ENCODE measurements at places on chromosomes 3 and 15.
A peak's percentile ranks its signal among the peaks of the same experiment; 100 is the strongest.

GRCh38 chr3:48891606-48892005, 7.1 kb downstream of the SLC25A20 start:
- no peak for DNase-seq

GRCh38 chr15:45338417-45338816, 39.9 kb downstream of the GATM start:
- DNase-seq, result peak; percentile 3

GRCh38 chr3:71955240-71956068, 170.5 kb upstream of the PROK2 start:
- no peak for DNase-seq

DNA sequence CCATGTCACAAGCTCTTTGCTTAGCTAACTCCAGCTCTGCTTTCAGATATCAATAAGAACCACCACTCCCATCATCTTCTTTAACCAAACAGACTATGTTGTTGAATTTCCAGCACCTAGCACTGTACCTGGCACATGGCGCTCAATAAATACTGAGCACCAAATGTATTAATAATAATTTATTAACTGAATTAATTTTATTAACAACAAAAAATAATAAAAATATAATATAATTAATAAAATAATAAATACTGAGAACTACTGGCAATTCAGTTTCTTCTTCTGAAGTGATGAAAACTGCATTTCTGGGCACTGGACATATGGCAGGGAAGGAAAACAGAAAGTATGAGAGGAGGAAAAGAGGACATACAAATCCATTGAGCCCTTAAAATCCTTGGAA, 263.9 kb downstream of the ZMAT3 start:
- no peak for DNase-seq

DNA sequence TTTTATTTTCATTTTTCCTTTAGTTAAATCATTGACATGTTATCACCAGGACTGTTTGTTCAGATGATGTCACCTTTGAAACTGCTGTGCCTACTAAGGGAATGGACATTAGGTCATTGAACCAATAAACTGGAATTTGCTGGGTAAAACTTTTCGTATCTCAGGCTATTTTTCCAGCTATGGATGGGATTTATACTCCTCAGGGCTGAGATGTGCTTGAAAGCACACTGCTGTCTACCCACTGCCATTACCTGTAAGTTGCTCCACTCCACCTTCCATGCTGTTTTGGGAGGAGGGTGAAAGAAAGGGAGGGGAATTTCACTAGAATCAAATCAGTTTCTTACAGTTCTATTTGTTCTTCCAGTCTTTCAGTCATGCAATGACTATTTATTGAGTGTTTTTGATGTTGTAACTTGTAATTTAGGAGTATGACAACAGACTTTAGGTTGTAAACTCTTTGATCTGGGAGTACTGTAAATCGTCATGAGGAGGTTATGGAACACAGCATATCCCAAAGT, 11.3 kb downstream of the EHD4 start:
- DNase-seq, result no peak

GRCh38 chr3:20683910-20684309, 497.9 kb upstream of the SGO1 start:
- DNase-seq, result no peak

- DNase-seq, result no peak
Measured at GRCh38 chr3:63477494-63478129, 174.9 kb upstream of the SNTN start.

DNA sequence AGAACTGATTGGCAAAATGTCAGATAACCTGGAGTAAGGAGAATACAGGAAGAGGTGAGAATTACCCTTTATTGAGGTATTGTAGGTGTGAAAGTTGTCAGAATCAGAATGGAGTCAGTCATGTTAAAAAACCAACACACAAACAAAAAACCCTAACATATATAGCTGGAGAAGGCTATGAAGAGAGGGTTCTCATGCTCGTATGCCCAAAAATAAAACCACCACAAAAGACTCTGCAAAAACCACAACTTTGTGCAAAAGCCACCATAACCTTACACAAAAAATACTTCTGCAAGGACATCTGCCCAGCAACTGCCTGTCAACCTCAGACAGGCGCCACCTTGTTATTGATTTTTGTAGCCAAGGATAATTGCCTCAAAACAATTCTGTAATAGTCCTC, 136.0 kb downstream of the CD47 start:
- DNase-seq, result no peak

GRCh38 chr3:125107861-125108567, 52.2 kb upstream of the HEG1 start:
- no peak for DNase-seq

DNA sequence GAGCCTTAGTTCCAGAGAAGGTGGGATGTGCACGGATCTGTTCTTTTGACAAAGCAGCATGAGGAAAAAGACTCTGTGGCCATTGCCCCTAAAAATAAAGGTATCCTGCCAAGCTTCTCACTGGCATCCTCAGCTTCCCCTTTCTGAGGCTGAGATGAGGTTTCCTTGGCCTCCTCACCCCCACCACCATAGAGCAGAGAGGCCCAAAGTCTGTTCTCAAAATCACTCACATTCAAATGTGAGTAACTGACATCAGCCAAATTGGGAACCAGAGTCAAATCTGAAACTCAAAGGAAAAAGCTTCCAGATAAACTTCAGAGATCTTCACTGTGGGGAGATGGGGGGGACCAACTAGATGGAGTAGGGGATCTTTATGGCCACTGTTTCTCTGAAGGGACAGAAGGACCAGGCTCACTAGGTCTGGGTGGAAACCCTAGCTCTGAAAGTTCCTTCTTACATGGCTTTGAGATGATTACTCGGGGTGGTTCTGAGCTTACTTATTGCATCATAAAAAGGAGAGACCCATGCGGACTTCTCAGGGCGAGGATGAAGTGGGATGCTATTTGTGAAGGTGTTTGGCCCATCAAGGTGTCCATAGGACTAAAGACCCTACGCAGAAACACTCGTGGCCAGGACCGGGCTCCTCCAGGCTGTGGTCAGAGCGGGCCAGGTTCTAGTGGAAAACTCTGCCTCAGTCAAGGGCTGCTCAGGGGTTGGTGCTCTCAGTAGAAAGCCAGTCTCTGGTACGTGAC, 61.5 kb upstream of the MEF2A start:
- no peak for DNase-seq

GRCh38 chr15:35549567-35549966, 3.6 kb upstream of the DPH6 start:
- no peak for DNase-seq

GRCh38 chr3:129845956-129846355, 47.6 kb downstream of the TMCC1 start:
- DNase-seq, result no peak

GRCh38 chr15:40106203-40107161, 2.2 kb downstream of the BMF start:
- no peak for DNase-seq

GRCh38 chr3:189165092-189165612, 6.6 kb upstream of the TPRG1 start:
- DNase-seq, result no peak

GRCh38 chr3:37163262-37164015, 10.9 kb downstream of the LRRFIP2 start:
- no peak for DNase-seq

DNA sequence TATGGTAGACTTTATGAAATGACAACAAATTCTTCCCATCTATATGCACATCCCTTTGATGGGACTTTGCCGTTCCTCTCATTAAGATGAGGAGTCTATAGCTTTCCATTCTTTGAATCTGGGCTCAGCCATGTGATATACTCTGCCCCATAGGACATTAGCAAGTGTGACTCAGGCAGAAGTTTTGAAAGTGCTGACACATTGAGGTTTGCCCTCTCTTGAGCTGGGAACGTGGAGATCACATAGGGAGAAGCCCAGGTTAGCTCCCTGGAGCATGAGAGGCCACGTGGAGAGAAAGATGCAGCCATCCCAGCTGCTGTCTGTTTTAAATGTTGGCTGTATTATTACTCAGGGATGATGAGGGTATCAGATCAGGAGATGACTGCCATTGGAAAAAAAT, 67.7 kb upstream of the OXTR start:
- no peak for DNase-seq

- no peak for DNase-seq
Measured at GRCh38 chr3:171904829-171905228, 61.7 kb downstream of the TMEM212 start.

DNA sequence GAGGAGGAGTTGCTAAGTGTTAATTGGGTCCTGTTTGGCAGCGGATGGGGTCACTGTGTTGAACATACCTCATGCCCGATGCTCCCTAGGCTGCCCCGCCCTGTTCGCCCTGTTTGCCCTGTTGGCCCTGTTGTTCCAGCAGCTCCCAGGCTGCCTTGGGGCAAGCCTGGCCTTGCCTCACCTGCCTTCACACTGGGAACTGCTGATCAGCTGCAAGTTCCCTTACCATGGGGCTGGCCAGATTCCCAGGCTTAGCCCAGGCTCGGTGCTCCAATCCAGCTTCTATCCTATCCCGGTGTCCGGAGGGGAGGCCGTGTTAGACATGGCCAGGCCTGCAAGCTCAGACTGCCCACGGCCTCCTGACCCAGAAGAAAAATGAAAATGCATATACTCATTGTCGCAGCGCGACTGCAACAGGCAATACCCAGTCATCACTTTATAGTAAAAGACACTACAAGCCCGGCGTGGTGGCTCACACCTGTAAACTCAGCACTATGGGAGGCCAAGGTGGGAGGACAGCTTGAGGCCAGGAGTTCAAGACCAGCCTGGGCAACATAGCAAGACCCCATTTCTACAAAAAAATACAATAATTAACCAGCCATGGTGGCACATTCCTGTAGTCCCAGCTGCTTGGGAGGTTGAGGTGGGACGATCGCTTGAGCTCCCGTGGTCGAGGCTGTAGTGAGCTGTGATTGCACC, 42.9 kb upstream of the ZNF710 start:
- no peak for DNase-seq

DNA sequence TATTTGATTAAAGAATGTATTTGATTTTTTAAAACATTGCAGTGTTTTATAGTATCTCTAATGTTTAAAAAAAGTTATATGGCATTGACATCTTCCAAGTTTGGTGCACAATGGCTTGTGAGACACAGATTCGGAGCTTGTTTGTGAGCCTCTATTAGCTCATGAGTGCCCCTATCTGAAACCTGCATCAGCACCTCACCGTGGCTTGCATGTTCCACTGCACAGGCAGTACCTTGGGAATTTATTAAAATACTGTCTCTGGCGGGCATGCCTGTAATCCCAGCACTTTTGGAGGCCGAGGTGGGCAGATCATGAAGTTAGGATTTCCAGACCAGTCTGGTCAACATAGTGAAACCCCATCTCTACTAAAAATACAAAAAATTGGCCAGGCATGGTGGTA, 6.8 kb upstream of the RTP2 start:
- no peak for DNase-seq

DNA sequence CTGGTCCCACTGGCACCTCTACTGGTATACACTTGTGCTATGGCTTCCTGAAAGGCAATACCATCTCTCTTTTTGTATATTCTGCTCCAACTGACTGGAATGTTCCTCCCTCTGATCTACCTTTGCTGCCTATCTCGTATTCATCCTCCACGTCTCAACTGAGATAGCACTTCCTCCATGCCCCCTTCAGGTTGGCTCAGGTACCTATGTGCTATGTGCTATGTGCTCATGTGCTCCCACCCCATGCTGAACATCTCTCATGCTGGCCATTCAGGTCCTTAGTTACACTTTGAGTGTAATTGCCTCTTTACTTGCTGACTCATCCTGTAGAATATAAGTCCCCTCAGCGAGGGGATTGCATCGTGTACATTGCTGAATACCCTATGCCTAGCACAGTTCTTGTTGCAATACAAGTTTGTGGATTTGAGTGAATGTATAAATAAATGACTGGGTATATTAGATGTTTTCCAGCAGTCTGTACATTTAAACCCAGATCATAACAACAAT, 156.9 kb downstream of the SOX2 start:
- DNase-seq, result no peak

- no peak for DNase-seq
Measured at GRCh38 chr3:16033889-16034687, 140.4 kb upstream of the GALNT15 start.

- no peak for DNase-seq
Measured at GRCh38 chr3:145801696-145802095, 359.3 kb downstream of the PLOD2 start.

GRCh38 chr3:20810555-20810954, 624.5 kb upstream of the SGO1 start:
- no peak for DNase-seq

DNA sequence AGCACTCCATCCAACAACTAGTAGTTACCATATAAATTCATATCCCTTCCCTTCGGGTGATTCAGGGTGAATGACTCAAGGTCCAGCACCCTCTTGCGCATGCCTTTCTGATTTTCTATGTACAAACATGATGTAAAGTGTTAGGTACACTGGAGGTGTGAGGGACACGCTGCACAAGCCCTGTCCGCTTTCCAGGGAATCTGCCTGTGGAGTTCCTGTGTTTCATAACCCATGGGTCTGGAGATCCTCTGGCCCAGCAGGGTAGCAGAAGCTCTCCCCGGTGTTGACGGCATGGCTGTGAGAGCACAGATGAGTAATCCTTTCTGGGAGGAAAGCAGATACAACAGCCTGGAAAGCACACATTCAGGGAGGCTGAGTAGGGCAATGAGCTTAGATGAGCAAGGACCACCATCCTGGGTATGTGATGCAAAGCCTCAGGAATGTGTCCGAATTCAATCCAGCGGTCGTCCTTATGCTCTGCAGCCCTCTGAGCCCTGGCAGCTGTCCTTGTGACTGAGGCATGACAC, 142.9 kb upstream of the TP63 start:
- no peak for DNase-seq

GRCh38 chr3:196216681-196217211, 412 bp downstream of the SLC51A start:
- no peak for DNase-seq

- DNase-seq, result no peak
Measured at GRCh38 chr3:12545473-12545791, at the start of gene MKRN2OS. Gene MKRN2OS, minus strand, starts transcription at chr3:12545499. Its CDS starts 35 bp downstream, at chr3:12545464.

GRCh38 chr3:25455441-25456132, 27.5 kb downstream of the RARB start:
- no peak for DNase-seq

- DNase-seq, result no peak
Measured at GRCh38 chr15:48470096-48470495, 138.9 kb downstream of the DUT start.

- DNase-seq, result no peak
Measured at GRCh38 chr3:106032479-106032878, 163.7 kb upstream of the CBLB start.

DNA sequence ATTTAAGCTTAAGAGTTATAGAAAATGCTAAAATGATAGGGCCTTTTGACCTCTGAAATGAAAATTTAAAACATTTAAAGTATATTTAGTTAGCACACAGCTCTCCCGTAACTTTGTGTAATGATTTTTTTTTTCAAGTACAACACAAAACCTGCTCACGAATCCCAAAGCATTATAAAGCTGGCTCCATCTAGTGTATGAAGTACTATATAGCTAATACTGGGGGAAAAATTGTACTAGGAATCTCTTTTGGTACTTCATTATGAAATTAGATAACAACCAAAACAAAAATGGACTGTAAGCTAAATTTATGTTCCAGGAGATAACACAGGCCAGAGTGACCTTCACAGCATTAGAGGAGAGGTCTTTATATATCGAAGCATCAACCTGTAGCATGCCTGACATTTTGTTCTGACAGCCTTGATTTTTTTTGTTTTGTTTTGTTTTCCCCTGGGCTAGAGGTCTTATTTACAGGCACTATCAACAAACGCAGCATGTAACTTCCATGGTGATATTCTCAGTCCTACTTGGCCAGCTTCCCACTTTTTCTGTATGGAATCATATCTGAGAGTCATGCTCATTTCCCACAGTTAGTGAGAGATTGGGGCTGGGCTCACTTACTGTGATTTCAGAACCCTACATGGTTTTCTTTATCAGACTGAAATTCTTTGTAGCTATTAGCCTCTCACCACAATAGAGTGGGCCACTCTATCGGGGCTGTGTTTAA, 116.3 kb downstream of the MITF start:
- DNase-seq, result no peak
